ENCODE measurements at places on chromosomes 11 and 22.

DNA sequence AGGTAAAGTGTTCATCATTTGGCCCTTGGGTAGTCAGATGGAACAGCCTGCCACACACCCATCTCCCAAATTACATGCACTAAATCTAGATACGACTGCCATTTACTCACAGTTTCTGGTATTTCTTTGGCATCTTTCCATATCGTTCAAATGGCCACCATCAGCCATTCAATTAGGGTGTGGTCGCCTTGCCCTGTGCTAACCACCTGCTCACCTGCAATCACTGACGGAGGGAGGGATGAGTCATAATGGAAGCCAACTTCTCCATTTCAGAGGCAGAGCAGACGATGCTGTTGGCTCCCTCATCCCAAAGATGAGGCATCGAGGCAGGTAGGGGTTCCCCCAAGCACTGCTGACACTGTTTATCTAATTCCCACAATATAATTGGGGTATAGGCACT lies 14.6 kb downstream of the MS4A6A start:
- no peak for DNase-seq

- no peak for DNase-seq
These were observed 68.3 kb downstream of the IGLL1 start for GRCh38 chr22:23511627-23512347.

DNA sequence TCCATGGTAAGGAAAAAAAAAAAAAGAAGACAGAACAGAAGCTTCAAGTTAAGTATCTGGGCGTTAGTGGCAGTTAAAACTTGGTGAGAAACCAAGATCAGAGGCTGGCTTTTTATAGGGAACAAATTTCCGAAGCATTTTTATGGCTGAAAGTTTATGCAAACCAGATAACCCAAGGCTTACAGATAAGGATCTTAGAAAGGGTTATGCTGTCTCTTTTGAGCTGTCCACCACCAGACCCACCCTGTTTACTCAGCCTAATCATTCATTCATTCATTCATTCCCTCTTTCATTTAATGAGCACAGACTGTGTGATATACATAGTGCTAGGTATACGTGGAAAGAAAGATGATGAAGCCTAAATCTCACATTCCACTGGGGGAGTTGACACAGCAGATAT lies 89.5 kb downstream of the ME3 start:
- DNase-seq: no peak

- DNase-seq: no peak
These were observed 64.6 kb downstream of the ST3GAL4 start for GRCh38 chr11:126419801-126420697.

Data from effector memory CD4-positive, alpha-beta T cell (primary cell).